Frontal cortex (tissue), 4 donors: ENCODE measurements at places on chromosomes 16 and 17.

DNA sequence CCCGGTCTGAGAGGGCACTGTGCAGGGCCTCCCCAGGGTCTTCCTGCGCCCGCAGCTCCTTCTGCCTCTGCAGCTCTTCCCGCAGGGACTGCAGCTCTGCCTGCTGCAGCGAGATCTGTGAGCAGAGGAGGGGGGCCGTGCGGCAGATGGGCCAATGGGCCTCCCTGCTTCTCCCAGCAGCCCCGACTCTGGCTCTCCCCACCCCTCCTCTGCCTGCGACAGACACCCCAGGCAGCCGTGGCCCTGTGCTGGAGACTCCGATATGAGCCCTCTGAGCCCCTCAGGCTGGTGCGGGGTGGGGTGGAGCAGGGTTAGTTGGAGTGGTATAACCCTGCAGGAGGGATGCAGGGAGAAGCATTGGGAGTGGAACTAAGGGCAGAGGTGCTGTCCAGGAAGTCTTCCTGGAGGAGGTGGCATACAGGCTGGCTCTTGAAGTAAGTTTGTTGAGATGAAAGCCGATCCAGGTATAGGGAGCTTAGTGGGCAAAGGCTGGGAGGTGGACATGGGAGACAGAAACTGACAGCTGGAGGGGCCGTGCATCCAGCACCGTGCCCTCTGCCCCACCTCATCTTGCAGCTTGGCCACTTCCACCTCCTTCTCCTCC is 5.0 kb downstream of the THOC6 start:
- no peak for DNase-seq

DNA sequence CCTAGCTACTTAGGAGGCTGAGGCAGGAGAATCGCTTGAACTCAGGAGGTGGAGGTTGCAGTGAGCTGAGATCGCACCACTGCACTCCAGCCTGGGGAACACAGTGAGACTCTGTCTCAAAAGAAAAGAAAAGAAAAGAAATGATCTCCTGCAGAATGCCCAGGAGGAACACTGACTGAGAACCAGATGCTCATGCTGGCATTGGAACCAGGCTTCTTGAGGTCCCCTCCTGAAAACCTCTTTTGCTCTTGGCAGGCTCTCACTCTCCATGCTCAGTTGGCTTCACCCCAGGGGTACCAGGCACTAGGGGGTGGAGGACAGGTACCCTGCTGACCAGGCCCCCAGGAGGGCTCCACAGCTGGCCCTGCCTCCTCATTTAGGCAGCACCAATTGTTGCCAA is 8.5 kb upstream of the TNFRSF17 start:
- DNase-seq, result no peak

DNA sequence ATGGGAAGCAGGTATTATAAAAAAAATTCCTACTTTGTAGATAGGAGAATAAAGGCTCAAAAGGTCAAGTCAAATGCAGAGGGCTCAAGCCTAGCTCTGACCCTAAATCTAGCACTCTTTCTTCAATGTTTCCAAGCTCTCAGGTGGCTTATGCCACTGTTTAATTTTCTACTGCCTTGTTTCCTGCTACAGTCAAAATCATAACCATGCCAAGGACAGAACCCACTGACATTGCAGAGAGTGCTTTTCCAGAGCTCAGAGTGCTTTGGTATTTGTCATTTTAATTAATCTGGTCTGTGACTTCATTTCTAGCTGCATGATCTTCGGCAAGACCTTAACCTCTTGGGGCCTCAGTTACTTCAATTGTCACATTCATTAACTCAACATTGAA is 344.7 kb downstream of the CA10 start:
- no peak for DNase-seq

DNA sequence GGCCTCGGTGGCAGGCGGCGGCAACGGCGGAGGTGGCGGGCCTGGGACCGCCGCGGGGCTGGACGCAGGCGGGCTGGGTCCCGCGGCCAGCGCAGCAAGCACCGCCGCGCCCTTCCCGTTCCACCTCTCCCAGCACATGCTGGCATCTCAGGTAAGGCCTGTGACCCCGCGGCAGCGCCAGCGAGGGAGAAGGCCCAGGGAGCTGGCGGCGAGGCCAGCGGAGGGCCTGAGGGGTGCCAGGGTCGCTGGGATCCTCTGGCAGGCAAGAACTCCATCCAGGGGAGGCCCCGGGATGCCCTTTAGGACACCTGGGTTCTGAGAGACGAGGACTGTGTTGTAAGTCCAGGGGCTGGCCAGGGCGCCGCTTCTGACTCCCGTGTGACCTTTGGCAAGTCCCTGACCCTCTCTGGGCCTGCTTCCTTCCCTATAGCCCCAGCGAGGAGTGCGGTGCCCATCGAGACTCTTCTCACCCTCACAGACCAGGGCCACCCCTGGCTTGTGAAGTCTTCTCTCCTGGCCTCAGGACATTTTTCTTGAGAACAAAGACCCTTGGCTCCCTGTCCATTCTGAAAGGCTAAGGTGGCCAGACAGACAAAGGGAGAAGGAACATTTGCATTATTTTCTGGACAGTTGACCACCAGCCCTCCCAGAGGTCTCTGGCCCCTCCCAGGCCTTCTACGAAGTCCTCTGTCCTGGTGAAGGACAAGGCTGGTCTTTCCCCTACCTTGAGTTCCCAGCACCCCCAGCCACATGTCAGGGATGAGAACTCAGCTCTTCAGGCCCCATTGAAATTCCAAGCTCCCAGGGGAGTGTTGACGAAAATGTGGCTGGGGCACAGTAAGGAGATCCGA is 6.3 kb downstream of the TBX2 start:
- DNase-seq, result no peak

- DNase-seq, result peak; percentile 39
Measured at GRCh38 chr17:70636517-70637133, 467.3 kb downstream of the KCNJ2 start.

- no peak for DNase-seq
Measured at GRCh38 chr16:4870138-4870671, 22.9 kb downstream of the UBN1 start.

DNA sequence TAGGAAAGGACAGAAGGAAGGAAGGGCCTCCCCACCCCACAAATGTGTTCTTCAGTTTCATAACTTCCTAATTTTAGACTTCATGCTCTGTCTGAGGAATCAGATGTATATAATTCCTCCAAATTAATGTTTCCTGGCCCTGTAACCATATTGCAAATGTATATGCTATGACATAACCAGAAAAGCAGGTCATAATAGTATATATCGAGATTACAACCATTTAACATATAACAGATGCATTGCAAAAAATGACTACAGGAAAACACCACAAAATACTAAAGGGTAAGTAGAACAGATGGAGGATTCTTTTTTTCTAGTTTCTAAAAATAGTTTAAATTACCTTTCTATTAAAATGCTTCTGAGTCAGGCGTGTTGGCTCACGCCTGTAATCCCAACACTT is 3.1 kb upstream of the EXOC7 start:
- no peak for DNase-seq

DNA sequence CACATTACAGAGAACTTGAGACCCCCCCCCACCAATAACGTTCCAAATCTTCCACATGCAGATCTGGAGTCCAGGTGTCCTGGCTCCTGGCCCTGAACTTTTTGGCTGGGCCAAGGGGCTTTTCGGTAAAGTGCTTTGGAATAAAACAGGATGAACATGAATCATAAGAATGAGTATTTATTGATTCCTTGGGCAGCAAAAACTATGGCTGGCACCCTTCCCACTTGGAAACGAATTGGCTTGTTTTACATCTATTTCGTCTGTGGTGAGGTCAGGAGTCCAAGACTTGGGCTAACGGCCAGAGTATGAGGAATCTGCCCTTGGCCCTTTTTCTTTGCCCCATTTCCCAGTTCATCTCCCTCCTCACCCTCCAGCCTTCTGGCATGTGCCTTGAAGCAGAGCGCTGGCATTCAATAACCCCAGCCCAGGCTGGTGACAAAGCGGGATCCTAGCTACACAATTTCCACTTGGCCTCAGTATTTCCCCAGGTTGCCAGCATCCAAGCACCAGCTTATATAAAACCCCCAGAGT is 4.1 kb upstream of the UBTF start:
- no peak for DNase-seq

DNA sequence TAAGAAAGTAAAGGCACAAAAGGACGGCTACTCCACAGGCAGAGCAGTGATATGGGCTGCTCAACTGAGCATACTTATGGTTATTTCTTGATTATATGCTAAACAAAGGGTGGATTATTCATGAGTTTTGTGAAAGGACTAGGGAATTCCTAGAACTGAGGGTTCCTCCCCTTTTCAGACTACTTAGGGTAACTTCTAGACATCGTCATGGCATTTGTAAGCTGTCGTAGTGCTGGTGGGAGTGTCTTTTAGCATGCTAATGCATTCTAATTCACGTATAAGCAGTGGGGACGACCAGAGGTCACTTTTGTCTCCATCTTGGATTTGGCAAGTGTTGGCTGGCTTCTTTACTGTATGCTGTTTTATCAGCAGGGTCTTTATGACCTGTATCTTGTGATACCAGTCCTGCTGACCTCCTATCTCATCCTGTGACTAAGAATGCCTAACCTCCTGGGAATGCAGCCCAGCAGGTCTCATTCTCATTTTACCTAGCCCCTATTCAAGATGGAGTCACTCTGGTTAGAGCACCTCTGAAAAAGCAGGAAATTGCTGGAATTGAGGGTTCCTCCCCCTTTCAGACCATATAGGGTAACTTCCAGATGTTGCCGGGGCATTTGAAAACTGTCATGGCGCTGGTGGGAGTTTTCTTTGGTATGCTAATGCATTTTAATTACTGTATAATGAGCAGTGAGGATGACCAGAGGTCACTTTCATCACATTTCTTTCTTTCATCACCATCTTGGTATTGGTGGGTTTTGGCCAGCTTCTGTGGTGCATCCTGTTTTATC is 388.5 kb downstream of the XYLT1 start:
- DNase-seq, result no peak

- DNase-seq, result no peak
Measured at GRCh38 chr16:50464325-50465290, 83.6 kb upstream of the NKD1 start.

DNA sequence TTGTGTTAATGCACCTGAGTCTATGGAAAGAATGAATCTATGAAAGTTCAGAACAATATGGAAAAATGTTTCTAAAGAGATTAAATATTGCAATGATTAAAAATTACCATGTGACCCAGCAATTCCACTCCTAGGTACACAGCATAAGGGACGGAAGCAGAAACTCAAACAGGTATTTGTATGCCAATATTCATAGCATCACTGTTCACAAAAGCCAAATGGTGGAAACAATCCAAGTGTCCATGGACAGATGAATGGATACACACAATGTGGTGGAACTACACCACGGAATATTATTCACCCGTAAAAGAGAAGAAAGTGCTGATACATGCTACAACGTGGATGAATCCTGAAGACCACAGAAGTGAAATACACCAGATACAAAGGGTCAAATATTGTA is 37.7 kb downstream of the VPS53 start:
- DNase-seq, result no peak

DNA sequence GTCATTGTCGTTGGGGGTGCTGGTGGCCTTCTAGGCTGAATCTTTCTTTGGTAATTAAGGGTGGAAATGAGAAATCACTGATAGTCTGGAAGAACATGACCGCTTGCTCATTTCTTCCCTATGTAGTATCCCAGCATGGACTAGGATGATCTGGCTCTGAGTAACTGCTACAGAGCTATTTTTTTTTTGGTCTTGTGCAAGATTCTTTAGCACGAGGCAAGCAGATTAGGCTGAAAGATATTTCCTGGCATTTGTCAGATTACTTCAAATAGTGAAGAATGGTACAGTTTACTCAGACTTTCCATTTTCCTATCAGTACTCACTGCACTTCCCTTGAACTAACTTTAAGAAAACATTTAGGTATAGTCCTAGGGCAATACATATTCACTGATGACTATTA is 89.0 kb downstream of the SYCE1L start:
- no peak for DNase-seq

GRCh38 chr17:72651988-72652387 is 440.5 kb downstream of the SLC39A11 start:
- DNase-seq, result no peak

- DNase-seq, result no peak
Measured at GRCh38 chr16:87361916-87362619, 21.5 kb downstream of the FBXO31 start.

DNA sequence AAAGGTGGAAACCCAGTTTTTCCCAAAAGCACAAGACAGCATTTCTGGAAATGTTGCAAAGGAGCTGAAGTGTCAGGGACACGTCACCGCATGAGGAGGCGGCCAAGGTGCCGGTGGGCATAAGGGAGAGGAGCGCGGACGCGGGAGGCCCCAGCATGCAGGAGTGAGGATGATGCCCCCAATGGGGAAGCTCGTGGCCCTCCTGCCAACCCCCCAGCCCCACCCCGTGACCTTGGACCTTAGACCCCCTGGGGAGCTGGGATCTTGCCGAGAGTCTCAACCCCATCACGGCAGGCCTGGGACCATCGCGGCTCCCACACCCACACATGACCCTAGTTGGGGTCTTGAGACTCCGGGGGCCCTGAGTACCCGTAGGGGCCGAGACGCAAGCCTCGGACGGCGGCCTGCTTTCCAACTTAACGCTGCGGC is 119.4 kb upstream of the METRNL start:
- no peak for DNase-seq

DNA sequence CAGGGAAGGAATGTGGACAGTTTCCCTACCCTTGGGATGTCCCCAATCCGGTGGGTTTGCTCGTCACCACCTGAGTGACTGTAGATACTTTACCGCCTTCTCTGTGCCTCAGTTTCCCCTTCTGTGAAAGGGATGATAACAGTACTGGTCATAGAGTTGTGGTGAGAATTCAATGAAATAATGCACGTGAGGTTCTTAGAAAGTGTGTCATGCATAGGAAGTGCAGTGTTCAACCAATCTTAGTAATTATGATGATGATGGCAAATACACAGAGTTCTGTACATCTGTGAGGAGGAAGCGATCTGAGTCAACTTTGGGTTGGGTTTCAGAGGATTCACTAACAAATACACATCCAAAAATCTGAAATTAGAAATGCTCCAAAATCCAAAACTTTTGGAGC is 114.6 kb upstream of the HS3ST2 start:
- DNase-seq, result no peak

GRCh38 chr17:8300627-8301242 is 5.5 kb upstream of the SLC25A35 start:
- peak; percentile 66 for DNase-seq

DNA sequence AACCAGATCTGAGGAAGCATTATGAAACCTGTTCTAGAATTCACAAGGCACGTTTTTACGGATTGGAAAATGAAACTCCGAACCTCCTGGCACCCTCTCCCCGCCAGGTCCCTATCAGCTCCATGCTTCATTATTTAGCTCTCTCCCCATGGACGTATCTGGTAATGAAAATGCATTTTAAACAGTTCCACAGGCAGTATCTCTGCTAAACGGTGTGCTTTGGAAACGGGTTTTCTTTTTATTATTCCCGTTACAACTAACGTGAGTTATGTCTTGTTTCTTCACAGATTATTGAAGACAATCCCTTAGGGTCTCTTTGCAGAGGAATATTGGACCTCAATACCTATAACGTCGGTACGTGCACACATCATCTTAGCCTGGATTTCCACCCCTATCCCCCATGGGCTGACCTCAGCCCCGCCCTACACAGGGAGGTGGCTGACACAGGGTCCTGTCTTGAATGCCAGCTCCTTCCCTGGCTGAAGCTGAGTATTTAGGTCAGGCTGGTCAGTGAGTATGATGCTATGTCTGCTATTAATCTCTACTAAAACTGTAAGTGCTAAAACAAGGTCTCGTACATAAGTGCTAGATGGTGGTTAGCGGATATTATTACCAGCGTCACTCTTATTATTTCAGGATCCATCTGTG is 82.9 kb downstream of the SDR42E1 start:
- DNase-seq, result no peak

GRCh38 chr17:12620200-12620720 is 45.4 kb upstream of the MYOCD start:
- DNase-seq, result no peak

- no peak for DNase-seq
Measured at GRCh38 chr17:65523853-65524664, 37.4 kb downstream of the AXIN2 start.
